ENCODE measurements at places on chromosomes 2 and 18.

DNA sequence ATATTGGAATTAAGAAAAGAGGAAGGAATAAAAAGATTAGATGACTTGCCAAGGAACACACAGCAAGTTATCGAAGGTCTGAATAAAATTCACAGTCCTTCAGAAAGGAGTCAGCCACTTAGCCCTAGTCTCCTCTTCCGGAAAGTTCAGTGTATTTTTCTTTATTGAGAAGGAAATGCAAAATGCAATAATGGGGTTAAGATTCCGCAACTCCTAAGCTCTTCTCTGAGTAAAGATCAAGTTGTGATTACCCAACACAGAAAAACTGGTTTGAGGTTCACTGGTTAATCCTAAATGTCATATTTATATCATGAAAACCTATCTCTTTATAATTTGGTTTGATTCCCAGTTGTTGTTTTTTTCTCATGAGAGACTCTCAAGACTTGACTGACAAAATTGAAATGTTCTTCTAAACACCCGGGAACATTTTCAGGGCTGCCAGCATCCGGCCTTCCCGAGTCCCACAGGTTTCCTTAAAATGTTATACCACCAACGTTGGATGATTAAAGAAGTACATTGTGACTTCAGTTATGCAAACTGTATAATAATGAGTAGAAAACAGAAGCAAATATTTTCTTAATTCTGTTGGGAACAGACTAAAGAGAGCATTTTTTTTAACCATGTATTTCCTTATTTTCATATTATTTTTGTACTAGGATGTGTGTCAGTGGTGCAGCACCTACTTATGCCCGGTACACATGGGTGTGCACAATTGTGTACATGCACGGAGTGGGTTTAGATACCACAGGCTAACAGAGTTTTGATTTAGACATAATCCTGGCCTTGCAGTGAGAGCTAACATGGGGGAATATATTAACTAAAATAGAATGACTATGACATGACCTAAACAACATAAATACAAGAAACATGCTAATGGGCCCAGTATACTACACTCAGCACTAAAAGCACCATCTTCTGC lies 100.2 kb downstream of the STK39 start:
- DNase-seq: no peak

- no peak for DNase-seq
These were observed 22.4 kb downstream of the ARL6IP6 start for GRCh38 chr2:152740743-152741328.

DNA sequence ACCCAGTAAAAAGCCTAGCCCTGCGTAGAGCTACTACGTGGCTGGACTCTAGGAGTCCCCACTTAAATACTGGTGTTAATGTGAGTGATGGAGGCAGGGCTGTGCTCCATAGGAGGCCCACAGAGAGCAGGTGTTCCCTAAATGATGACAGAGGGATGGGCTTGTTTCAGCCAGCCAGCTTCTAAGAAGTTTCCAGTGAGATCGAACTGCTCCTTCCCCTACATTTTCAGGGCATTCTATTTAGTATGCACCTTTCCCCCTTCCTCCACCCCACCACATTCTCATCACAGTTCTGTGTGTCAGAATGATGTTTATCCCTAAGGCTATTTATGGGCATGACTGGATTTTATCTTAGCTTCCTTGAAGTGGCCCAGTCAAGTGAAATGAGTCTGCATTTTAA lies 213.0 kb downstream of the TRIB2 start:
- no peak for DNase-seq

DNA sequence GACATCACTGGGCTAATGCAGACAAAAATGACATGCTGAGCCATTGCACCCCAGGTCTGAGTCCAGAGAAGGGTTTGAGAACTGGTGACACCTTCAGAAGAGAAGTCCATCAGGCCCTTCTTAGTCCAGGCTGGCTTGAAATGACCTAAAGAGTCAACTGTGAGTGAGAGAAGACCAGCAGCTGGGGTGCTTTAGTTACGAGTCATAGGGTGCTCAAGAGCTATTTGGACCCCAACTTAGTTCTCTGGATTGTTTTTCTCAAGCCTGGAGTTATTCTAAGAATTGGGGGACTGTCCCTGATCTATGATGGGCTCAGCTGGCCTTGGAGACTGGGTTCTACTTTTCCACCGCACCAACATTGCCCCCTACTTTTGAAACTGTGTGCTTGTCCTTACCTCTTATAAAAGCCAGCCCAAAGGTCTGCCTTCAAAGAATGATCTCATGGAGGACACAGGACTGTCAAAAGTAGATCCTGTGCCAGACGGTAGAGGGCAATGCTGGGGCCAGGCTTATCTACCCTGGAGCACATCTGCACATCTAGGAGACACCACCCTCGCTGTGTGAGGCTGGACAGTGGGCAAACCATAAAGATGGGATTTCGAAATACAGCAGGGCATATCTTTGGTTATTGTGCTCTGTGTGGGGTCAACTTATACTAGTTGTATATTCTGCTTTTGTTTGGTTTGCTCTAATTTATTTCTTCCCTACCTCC lies 333.0 kb upstream of the SLC14A2 start:
- DNase-seq: no peak

GRCh38 chr2:151655663-151656398 lies 78.4 kb downstream of the NEB start:
- no peak for DNase-seq

DNA sequence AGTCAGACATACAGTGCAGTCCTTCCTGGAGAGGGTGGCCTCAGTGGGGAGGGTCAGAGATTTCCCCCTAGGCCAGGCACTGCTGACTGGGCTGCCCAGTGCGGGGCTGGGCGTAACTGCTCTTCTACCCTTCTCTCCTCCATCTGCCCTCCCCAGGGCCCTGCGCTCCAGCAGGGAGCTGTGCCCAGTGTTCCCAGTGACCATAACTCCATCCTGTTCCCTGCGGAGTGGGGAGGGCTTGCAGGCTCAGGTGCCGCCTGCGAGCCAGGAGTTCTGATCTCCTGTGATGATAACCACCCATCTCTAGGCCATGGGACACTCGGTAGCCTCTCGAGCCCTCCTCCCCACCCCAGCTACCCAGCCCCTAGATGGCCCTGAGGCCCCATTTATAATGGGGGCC lies 107.6 kb downstream of the SMAD7 start:
- DNase-seq: peak; percentile 24

- peak; percentile 53 for DNase-seq
These were observed 1.7 kb upstream of the PRKD3 start for GRCh38 chr2:37326285-37326684.

DNA sequence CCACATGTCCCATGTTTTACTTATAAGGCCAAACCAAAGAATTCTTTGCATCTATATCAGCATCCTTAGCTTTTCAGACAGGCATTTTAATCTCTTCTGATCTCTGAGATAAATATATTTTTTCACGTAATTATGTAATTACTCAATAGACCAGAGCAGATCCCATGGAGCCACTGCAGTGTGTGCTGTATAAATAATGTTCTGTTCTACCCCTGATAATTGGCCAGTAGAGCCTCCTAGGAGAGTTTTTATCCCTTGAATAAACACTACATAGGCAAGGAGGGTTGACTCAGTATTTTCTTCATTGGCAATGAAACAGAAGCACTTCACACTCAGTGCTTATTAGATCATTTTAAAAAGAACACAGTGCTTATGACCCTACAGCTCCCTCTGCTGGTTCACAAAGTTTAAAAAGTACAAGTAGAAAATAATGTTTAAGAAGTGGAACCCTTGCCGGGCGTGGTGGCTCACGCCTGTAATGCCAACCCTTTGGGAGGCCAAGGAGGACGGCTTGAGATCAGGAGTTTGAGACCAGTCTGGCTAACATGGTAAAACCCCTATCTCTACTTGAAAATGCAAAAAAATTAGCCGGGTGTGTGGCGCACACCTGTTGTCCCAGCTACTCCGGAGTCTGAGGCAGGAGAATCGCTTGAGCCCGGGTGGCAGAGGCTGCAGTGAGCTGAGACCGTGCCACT lies 91.9 kb downstream of the PPP1R1C start:
- no peak for DNase-seq

- no peak for DNase-seq
These were observed 47.1 kb downstream of the SPTBN1 start for GRCh38 chr2:54503192-54503591.

GRCh38 chr2:95052307-95052706 lies 26.8 kb downstream of the MAL start:
- DNase-seq: no peak

DNA sequence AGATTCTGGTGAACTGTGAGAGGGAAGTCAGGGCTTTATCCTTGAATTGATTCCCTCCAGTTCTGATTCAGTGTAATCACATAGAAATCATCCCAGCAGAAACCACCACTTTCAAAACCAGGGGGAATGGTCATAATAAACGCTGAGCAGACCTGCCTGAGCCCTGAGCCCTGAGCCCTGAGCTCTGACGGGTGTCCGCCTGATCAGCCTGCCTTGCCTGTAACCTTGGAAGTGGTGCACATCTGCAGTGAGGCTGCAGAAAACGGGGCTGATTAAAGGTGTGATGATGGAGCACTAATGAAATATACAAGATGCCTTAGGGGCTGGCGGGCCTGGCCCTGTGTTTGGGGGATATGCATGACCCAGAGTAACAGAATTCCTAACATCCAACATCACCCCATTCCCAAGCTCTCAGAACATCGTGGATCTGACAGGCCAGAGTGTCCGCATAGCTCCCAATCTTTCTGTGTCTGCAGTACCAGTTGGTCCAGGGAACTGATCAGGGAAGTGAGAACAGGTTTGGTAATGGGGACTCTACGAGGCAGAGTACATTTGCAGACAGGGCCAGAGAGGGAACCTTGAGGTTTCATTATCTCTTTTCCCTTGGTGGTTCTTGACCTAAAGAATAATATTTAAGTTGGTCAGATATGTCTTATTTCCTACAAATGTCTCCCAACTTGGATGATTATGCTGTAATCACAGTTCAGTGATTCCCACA lies 37.8 kb downstream of the KCTD18 start:
- no peak for DNase-seq

DNA sequence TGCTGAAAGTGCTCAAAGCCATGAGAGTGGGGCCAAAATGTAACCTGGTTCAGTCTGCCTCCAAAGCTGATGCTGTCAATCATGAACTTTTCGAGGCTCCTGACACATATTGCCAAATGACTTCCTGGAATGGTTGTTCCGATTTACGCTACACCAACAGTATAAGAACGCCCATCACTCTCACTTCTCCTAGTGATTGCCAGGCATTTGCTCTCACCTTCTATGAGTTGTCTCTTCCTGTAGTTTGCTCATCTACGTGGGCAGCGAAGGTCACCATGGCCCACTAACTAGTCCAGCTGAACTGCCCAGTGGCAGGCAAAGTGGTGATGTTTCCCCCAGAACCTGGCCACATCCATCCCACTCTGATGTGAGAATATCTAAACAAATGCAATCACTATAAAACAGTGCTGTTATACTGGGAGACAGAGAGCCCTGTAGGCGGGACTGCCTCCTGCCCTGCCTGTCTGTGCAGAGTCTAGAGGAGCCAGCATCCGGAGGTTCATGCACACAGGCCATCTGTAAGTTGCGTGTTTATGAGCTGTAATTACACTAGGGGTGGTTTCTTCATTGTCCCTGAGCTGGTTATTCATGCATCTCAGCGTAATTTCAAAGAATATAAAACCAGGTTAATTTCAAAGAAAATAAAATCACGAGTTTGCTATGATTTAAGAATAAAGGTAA lies 8.8 kb upstream of the CABLES1 start:
- DNase-seq: no peak

- DNase-seq: no peak
These were observed 75.0 kb downstream of the NRP2 start for GRCh38 chr2:205757271-205757670.

DNA sequence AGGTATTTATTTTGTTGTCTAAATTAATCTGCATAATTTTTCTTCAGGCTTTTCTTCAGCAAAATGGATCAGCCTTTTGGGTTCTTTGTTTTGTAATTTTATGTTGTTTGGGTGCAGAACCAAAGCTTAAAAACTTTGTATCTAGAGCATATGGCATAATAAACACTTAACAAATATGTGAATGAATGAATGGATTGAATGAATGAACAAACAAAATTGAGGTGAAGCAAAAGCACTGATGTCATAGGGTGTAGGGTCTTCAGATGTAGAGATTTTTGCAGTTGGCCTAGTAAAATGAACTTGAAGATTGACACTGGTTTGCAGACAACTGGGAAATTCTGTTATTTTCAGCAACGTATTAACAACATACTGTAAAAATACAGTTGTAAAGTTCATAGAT lies 17.3 kb downstream of the VAPA start:
- no peak for DNase-seq

GRCh38 chr2:69152847-69153583 lies 140.0 kb downstream of the ANTXR1 start:
- peak; percentile 58 for DNase-seq

GRCh38 chr2:230161184-230161583 lies 58.6 kb downstream of the SP110 start:
- no peak for DNase-seq

- DNase-seq: no peak
These were observed 53.8 kb downstream of the SMCHD1 start for GRCh38 chr18:2709316-2709715.

- DNase-seq: no peak
These were observed 55.6 kb downstream of the ITGB6 start for GRCh38 chr2:160144280-160144990.

GRCh38 chr2:234165421-234165820 lies 114.9 kb downstream of the SPP2 start:
- DNase-seq: no peak

DNA sequence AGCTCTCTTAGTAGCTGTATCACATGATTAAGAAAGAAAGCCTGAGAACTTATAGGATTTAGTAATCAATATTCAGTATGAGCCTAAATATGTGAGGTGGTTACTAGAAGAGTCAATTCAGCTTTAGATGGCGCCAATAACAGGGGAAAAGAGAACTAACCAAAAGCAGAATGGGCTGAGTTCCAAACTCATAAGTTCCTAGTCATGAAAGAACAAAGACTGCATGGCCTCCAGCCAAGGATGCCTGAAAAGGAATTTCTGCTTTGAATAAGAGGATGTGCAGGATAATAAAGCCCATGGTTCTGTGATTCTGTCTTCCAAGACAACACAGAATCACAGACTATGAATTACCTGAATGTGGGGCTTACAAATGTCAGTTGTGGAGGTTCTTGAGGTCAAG lies 196.5 kb downstream of the SATB2 start:
- DNase-seq: peak; percentile 30

DNA sequence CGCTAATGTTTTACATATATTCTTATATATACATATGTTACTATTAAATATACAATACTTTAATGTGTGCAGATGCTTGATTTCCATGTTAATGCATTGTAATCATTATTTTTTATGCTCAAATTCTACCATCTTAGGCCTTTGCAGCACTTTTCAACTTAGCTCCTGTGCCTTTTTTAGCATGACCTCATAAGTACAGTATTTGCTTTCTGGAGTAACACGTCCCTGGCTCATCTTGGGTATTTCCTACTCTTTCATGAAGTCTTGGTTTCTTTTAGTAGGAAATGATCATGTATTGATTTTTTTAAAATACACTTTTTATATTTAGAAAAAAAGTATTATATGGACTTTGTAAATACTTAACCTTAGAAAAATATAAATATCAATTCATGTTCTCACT lies 36.5 kb downstream of the CAB39 start:
- DNase-seq: no peak

GRCh38 chr18:22505141-22505591 lies 87.5 kb upstream of the CTAGE1 start:
- DNase-seq: peak; percentile 46
